ENCODE measurements at places on chromosomes 7 and 10.

- DNase-seq = no peak
Measured at GRCh38 chr7:18361756-18362155, 133.8 kb upstream of the HDAC9 start.

GRCh38 chr10:70542565-70542938, 60.0 kb downstream of the PRF1 start:
- DNase-seq = no peak

GRCh38 chr10:71297343-71297742, 21.7 kb upstream of the SLC29A3 start:
- DNase-seq = peak; percentile 6

- DNase-seq = no peak
Measured at GRCh38 chr7:80380957-80381356, 130.9 kb downstream of the GNAT3 start.
